Aortic smooth muscle cell (primary cell): ENCODE measurements at places on chromosomes 2 and 18. TPM values are rescaled to one million over a fixed set of nuclear protein-coding genes. Genes with fewer than 3 reads are reported as not detected.

Gene CNDP1
- 0.06 TPM in 1 of 2 replicates, not detected in the other for total RNA-seq

Gene MOCOS
- total RNA-seq: 1.4 and 2.9 TPM in 2 replicates

Gene HOXD9
- not detected in 2 replicates for total RNA-seq

Gene TMEM200C
- total RNA-seq: 0.06 TPM in 1 of 2 replicates, not detected in the other

Gene DTNA
- total RNA-seq: 14.7 and 24.2 TPM in 2 replicates

Gene PHLPP1
- 4.0 and 5.7 TPM in 2 replicates for total RNA-seq

Gene ABHD1
- 0.40 TPM in 1 of 2 replicates, not detected in the other for total RNA-seq

Gene HTR2B
- total RNA-seq: 118 and 269 TPM in 2 replicates

Gene ONECUT2
- total RNA-seq: under 0.01 TPM in 2 replicates

Gene LRRTM4
- total RNA-seq: not detected in 2 replicates

Gene SERPINB3
- not detected in 2 replicates for total RNA-seq

Gene IL1B
- 0.50 and 0.53 TPM in 2 replicates for total RNA-seq

Gene HOXD10
- not detected in 2 replicates for total RNA-seq

Gene FNDC4
- total RNA-seq: 87.1 and 98.2 TPM in 2 replicates

Gene PROKR1
- total RNA-seq: under 0.01 TPM in 1 of 2 replicates, not detected in the other

Gene CDH7
- total RNA-seq: not detected in 2 replicates

Gene NGEF
- 14.9 and 16.0 TPM in 2 replicates for total RNA-seq

Gene PIK3C3
- 29.7 and 45.2 TPM in 2 replicates for total RNA-seq

Gene LRP2
- total RNA-seq: not detected in 2 replicates

Gene IL1R2
- total RNA-seq: 0.66 and 0.81 TPM in 2 replicates

Gene KHK
- total RNA-seq: 0.81 and 1.3 TPM in 2 replicates

Gene NPHP1
- total RNA-seq: 6.9 and 9.0 TPM in 2 replicates

Gene FBXO36
- total RNA-seq: 2.4 and 2.5 TPM in 2 replicates

Gene AMER3
- total RNA-seq: not detected in 2 replicates

Gene HSBP1L1
- 5.2 and 5.4 TPM in 2 replicates for total RNA-seq

Gene ALPP
- total RNA-seq: not detected in 2 replicates

Gene TWIST2
- 17.8 and 28.1 TPM in 2 replicates for total RNA-seq

Gene RAB17
- 0.26 and 0.31 TPM in 2 replicates for total RNA-seq

Gene HAAO
- total RNA-seq: 0.53 and 1.1 TPM in 2 replicates

Gene ST6GAL2
- total RNA-seq: not detected in 2 replicates

Gene RNF181
- 201 and 239 TPM in 2 replicates for total RNA-seq

Gene UGT1A9
- total RNA-seq: not detected in 2 replicates

Gene UGT1A5
- total RNA-seq: not detected in 2 replicates

Gene COBLL1
- 3.6 and 8.7 TPM in 2 replicates for total RNA-seq

Gene CEBPZ
- 43.7 and 59.5 TPM in 2 replicates for total RNA-seq
